ENCODE measurements at places on chromosomes 4 and X.
A peak's percentile ranks its signal among the peaks of the same experiment; 100 is the strongest.

- no peak for DNase-seq
Measured at GRCh38 chr4:535924-536281, 36.9 kb downstream of the PIGG start.

DNA sequence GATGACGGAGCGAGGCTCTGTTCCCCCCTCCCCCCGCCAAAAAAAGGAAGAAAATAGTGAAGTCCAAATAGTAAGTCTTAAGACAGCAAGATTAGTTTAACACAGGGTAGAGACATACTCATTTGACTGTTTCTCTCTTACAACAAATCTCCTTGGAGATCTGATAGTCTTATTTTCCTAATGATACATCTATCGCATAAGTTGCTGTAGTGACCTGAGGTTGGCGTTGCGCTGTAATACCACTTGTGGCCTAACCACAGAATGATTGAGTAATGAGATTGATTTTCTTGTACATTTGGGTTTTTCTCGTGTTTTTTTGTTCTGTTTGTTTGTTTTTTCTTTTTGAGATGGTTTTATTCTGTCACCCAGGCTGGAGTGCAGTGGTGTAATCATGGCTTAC lies 27.2 kb downstream of the OCIAD1 start:
- no peak for DNase-seq

DNA sequence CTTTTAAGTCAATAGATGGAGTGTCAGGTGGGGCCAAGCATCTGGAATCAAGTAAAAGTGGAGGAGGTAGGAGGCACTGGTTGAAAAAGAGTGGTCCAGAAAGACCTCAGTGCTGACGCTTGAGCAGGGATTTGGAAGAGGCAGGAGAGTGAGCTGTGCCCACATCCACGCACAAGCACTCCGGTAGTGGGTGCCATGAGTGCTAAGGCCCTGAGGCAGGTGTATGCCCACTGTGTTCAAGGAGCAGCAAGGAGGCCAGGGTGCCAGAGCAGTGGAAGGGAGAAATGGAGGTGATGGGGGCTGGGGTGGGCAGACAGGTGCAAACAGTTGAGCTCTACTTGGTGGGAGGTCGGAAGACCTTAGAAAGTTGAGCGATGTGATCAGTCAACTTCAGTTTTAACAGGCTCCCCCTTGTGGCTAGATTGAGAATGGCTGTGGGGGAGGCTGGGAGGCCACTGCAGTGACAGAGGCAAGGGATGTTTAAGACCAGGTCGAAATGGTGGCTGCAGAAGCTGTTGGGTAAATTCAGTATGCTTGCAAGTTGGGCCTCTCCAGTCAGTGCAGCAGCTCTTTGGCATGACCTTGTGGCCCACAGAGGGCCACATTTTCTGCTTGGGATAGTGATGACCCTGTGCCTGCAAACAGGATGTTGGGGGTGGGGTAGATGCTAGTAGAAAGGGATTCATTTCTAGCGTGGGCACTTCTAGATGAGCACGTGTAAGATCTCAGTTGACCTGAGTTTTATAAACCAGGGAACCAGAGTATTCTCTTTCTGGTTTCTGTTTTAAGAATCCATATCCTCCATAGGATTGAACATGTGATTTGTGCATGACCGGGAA lies 12.7 kb downstream of the TKTL1 start:
- DNase-seq = peak; percentile 52

- no peak for DNase-seq
Measured at GRCh38 chr4:39030725-39031124, 1.5 kb downstream of the TMEM156 start.

DNA sequence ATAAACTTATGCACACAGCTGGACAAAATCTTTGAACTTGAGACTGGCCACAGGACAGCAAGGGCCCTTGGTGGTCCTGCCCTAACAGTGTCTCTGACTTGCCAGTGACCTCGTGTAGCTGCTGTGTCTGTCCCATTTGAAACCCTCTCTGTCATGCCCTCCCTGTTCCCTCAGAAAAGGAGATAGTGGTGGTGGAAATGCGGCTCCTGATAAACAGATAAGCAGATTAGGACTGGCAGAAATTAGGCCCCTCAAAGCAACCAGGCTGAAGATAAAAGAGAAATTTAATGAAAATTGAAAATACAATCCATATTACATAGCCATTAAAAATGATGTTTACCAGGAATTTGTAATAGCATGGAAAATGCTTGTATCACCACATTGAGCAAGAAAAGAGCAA lies 136.6 kb upstream of the ATP6AP2 start:
- DNase-seq = no peak

Data from left ventricle myocardium inferior (tissue), 1 donor.